Effector memory CD8-positive, alpha-beta T cell (primary cell): ENCODE measurements at places on chromosomes 7 and 10.

- no peak for DNase-seq
Measured at GRCh38 chr7:41069635-41070034, 633.3 kb downstream of the INHBA start.

DNA sequence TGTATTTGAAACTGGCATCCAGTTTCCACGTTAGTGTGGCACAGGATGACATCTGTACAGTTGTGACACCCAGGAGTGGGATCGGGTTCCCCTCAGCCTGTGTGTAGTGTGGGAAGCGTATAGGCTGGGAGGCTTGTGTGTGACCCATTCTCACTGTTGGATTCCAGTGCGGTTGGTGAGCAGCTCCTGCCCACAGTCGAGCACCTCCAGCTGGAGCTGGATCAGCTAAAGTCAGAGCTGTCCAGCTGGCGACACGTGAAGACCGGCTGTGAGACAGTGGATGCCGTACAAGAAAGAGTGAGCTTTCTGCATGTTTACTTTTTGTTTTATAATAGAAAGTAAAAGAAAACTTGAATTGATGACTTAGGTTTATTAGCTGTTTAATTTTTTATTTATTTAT is 18.7 kb upstream of the GET4 start:
- no peak for DNase-seq

GRCh38 chr7:41732843-41733306 is 30.0 kb upstream of the INHBA start:
- DNase-seq: no peak

DNA sequence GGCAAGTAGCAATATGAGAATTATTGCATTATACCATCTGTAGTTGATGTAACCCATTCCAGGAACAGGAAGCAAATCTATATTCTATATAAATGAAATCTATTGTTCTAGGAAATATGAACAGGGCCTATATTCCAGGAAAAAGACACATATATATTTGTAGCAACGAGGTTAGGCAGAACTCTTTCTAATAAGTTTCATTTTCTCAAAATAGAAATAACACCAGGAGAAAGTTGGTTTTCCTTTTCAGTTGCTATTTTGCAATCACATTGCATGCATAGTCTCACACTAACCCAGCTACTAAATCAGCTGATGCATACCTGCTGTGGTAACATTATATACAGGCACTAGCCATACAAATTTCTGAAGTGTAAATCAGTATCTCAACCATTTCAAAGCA is 6.2 kb upstream of the IFIT2 start:
- no peak for DNase-seq

DNA sequence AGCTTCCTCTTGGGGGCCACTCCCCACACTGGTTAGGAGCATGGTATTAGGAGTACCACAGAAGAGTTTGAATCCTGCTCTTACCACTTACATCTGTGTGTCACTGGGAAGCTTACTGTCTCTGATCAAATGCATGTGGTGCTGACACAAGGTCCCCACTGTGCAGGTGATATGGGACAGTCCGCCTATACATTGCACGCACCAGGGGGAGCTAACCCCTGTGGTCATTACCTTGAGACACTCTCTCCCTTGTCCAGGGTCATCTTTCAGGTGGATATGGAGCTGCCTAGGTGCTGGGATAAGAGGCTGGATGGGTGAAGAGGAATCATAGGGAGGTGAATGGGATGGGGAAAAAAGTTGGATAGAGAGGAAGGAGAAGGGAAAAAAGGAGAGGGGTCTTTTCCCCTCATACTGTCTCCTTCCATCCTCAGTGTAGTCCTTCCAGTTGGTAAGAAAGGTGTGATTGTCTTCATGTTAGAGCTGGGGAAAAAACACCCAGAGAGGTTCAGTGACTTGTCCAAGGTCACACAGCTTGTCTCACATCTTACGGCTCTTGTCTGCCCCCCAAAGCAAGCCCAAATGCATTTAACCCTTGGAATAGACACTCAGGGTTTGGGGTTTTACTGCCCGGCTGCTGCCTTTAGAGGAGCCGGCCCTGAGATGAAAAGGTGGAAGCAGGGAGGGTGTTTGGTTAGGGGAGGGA is 125.9 kb downstream of the CDH23 start:
- DNase-seq: no peak

DNA sequence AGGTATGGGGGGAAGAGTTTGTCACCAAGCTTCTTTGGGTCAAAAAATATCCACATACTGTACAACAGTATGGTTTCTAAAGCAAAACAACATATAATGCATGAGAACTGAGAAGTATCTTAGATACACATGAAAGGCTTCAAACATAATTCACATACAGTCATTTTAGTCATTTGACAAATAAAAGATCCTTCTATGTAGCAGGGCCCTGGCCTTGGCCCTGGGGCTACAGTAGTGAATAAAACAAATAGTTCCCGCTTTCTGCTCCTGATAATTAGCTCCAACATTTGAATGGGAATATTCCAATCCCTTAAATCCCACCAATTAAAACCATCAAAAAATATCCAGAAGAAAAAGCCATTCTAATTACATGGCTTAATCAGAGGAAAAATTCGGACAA is 51.3 kb downstream of the MALSU1 start:
- DNase-seq: no peak

DNA sequence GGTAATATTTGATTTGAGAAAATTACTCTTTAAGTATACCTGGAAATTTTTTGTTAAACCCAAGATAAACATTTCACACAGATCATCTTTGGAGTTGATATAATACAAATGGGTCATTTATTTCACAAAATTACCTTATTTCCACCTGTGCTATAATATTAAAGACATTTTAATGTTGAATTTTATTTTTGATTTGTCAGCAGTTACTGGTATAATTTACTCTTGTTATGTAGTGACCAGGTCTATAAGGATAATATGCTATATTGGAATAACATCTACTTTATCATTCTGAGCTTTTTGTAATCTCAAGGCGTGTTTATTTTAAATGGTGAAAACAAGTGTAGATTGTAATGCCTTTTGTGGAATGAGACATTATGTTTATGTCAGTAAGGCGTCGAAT is 26.6 kb downstream of the PRKAR2B start:
- DNase-seq: no peak

DNA sequence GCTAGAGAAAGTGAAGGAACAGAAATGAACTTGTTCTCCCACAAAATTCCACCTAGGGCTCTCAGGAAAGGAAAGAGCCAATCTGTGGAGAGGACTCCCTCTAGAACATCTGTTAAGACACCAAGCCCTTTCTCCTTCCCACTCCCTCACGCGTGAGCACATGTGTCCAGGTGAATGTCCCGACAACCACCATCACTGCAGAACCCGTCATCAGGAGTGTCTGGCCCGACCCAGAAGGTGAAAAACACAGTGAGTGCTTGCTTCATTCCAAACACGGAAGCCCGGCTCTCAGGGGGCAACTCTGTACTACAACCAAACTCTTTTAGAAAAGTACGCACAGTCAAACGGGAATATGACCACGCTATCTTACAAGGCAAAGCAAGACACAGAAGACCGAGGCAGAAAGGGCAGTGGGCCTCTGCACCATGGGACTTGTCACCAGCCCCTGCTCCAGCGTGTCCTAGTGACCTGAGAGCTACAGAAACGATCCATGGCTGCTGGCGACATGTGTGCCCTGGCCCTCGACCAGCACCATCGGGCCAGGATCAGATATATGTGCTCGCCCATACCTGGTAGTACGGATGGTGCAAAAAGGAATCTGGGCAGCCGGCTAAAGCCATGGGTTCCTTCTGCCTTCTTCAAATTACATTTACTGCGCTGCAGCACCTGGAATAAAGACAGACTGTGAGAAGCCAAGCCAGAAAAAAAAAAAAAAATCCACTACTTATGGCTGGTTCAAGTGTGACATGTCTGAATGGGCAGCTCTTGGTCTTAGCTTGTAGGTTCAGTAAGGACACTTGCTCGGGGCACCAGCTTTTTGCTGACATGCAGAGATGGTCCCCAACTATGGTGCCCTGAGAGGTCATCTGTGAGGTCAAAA is 50.8 kb downstream of the GRB10 start:
- no peak for DNase-seq

GRCh38 chr10:80199828-80200227 is 5.5 kb downstream of the ANXA11 start:
- no peak for DNase-seq

- DNase-seq: no peak
Measured at GRCh38 chr10:111784436-111784835, 399.1 kb downstream of the GPAM start.

DNA sequence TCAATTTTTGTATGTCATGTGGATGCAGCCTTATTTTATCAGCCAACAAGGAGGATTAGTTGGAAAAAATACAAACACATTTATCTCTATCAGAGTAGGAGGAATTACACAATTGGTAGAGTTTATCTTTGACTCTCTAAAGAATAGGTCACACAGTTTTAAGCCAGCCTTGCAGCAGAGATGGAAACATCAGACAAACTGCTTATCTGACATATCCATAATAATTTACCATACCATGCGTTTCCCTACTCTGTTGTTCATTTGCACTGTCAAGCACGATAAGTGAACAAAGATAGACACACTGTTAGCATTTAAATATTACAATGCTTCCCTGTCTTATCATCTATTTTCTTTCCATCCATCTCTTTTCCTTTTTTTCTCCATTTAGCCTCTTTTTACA is 283.7 kb upstream of the SMIM30 start:
- no peak for DNase-seq

- DNase-seq: no peak
Measured at GRCh38 chr7:105315357-105315756, 73.4 kb downstream of the SRPK2 start.

DNA sequence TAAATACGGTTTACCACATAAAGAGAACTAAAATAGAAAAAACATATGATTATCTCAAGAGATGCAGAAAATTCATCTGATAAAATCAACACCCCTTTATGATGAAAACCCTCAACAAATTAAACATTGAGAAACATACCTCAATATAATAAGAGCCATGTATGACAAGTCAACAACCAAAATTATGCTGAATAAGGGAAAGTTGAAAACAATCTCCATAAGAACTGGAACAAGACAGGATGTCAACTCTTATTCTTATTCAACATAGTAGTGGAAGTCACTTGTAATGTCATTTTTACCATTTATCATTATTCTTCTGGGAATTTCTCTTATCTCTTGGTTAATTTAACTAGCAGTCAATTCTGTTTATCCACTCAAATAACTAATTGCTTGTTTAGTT is 79.0 kb downstream of the PCDH15 start:
- DNase-seq: no peak

DNA sequence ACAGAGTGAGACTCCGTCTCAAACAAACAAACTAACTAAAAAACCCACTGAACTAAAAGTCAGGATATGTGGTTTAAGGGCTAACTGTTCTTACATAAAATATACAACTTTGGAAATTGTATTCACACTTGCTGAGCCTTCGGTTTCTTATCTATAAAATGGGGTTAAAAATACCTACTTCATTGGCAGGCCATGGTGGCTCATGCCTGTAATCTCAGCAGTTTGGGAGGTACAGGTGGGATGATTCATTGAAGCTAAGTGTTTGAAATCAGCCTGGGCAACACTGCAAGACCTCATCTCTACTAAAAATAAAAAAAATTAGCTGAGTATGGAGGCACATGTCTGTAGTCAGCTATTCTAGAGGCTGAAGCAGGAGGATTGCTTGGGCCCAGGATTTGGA is 115.4 kb upstream of the KLF6 start:
- no peak for DNase-seq
